ENCODE measurements at places on chromosomes 13 and 19.

- no peak for DNase-seq
Measured at GRCh38 chr13:71090990-71091389, 776.0 kb downstream of the DACH1 start.

GRCh38 chr13:108003626-108004025, 211.7 kb downstream of the LIG4 start:
- DNase-seq: no peak

DNA sequence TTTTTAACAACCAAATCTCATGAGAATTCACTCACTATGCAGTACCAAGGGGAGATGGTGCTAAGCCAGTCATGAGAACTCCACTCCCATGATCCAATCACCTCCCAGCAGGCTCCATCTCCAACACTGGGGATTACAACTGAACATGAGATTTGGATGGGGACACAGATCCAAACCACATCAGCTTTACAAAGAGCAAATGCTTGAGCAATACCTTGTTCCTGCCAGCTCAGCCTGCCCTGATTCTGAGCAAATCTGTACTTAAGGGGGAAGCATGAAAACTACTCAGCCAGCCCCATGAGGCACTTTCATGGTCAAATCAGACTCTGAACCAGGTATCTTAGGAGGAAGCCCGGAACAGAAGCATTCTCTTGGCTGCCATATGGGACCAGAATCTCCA, 259.9 kb downstream of the TBC1D4 start:
- DNase-seq: no peak

GRCh38 chr19:28898249-28898648, 314.7 kb downstream of the UQCRFS1 start:
- DNase-seq: no peak

DNA sequence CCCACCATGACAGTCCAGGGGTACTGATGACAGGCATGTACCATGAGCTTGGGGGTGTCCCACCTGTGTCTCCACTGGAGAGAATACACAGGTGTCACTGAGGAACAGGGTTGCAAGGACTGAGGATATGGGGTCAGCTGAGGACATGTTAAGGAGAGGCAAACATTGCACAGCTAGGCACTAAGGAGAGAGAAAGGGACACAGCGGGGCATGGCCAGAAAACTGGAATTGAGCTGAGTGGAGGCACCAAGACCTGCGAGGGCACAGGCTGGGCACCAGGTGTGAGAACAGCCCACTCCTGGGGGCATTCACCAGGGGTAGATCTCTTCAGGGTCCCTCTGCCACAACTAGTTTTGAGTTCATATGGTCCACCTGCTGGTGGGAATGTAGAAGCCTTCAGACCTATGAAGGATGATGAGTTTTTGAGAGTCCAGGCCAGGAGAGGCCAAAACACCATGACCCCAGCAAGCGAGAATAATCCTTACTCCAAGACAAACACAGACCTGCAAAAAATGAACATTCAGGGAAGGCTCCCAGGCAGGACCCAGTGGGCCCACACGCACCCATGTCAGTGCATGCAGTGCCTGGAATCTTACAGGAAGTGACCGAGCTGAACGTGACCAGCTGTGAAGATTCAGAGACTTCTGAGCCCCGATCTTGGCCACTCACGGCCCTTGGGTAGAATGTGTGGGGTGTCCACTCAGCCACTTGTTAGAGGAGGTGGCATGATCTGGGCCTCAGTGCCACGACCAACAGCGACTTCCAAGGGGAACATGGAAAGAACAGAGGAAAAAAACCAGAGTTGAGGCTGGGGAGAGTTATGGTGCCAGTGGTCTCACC, 1.4 kb upstream of the ZNF584 start:
- DNase-seq: no peak

GRCh38 chr13:42611086-42611779, 37.3 kb downstream of the TNFSF11 start:
- no peak for DNase-seq

GRCh38 chr19:17248011-17248776, 2.5 kb upstream of the NR2F6 start:
- no peak for DNase-seq

- DNase-seq: no peak
Measured at GRCh38 chr13:27161980-27162379, 9.6 kb downstream of the USP12 start.

- DNase-seq: no peak
Measured at GRCh38 chr19:29499921-29500590, 25.7 kb upstream of the VSTM2B start.

GRCh38 chr19:40244579-40245317, 18.3 kb upstream of the CCNP start:
- no peak for DNase-seq

GRCh38 chr19:58203814-58204475, 21.1 kb downstream of the ZNF274 start:
- no peak for DNase-seq

- DNase-seq: no peak
Measured at GRCh38 chr13:65613004-65613403, 1617.1 kb downstream of the PCDH9 start.

DNA sequence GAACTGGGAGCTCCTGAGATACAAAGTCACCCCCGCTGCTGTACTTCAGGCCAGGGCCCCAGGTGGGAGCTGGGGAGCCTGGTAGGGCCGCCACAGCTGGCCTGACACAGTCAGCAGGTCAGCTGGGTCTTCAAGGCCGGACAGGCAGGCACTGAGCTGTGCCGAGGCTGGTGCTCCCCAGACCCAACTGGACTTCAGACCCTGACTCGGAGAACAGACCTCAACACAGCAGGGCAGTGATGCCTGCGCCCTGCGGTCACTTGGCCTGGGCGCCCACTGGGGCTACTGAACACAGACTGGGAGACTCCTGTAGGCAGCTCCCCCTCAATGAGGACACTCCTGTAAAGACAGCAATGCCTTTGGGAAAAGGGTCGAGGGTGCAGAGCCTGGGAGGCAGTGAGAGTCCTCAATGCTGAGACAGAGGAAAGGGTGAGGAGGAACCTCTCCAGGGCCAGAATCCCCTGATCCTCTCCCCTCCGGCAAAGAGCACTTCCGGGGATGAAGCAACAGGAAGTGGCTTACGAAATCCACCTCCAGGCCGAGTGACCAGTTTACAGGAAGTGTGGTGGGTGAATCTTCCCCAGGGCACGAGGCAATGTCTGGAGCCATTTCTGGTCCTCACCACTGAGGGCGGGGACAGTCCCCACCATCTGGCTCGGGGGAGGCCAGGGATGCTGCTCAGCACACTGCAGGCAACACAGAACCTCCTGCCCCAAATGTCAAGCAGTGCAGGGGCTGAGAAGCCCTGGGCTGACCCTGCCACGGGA, 40.8 kb upstream of the ISYNA1 start:
- peak; percentile 90 for DNase-seq

DNA sequence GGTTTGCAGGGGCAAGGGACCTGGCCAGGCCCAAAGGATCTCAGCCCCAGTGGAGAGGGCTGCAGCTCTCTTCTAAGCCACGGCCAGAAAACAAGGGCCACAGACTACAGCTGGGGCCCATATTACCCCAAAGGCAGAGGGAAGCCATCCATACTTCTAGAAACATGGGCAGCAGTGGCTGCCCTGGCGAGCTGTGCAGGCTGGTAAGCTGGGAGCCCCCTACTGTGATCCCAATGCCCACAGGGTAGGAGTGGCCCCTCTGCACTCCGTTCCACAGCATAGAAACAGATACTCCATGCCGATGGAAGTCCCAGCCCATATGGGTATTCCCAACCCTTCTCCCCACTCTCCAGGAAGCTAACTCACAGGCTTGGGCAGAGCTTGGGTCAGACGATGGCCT, 25.1 kb downstream of the VSTM2B start:
- DNase-seq: no peak

DNA sequence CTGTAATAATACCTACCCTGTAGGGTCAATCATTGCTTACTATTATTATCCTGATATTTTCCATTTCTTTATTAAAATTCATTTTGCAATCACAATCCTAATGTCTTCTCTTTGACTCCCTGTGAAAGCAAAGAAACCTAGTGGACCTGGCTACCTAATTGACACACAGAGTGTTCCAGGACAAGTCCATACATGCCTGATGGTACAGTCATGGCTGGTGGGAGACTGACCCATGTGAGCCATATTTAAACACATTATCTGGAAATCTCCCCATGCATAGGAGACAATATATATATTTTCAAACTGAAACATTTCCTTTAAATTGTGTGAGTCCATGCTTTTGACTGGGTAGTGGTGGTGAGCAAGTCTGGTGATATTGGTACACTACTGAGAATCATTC, 230.6 kb upstream of the DACH1 start:
- no peak for DNase-seq

GRCh38 chr13:33665626-33666175, 152.2 kb upstream of the RFC3 start:
- DNase-seq: no peak

DNA sequence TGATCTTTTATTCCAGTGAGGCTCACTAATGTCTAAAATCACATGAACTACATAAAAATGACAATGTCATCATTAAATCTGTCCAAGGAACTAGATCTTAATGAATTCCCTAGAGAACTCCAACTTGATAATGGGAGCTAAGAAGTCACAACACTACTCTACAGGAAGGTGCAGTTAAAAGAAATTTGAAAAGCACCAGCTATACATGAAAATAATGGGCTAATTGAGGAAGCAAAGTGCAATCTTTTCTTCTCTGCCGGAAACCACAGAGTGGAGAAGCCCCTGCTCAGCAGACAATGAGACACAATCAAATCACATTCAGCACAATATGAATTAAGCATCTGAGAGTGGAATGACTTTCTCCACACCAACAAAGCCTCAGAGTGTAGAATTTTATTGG, 261.7 kb downstream of the LHFPL6 start:
- no peak for DNase-seq

DNA sequence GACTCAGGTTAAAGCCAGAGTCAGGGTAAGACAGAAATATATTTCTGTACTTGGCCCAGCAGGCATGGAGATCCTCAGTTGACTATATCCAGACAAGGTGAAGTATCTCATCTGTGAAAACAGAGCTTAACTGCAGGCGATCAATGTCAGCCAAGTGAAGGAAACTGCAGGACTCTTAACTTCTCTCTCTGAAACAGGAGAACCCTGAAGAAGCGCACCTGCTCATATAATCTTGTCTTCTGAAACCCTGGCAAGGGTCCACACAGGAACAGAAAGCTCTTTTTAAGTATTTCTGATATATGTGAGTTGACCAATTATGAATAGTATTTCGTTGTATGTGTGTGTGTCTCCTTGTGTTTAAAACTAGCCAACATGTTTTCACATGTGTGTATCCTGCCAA, 504.8 kb upstream of the SLITRK5 start:
- no peak for DNase-seq

DNA sequence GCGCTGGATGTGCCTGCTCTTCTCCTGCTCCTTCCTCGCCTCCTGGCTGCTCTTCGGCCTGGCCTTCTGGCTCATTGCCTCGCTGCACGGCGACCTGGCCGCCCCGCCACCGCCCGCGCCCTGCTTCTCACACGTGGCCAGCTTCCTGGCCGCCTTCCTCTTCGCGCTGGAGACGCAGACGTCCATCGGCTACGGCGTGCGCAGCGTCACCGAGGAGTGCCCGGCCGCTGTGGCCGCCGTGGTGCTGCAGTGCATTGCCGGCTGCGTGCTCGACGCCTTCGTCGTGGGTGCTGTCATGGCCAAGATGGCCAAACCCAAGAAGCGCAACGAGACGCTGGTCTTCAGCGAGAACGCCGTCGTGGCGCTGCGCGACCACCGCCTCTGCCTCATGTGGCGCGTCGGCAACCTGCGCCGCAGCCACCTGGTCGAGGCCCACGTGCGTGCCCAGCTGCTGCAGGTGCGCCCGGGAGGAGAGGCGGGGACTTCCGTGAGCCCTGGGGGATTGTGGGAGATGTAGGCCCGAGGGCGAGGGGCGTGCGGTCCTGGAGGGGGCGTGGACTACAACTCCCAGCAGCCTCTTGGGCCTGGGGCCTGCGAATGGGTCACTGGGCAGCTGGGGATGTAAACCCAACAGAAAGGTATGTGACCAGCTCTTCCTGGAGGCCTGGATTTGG, 6.7 kb downstream of the KCNJ14 start:
- no peak for DNase-seq

GRCh38 chr19:41303954-41304353, 6.0 kb upstream of the CCDC97 start:
- no peak for DNase-seq

- no peak for DNase-seq
Measured at GRCh38 chr13:32265726-32266125, 49.4 kb downstream of the ZAR1L start.

DNA sequence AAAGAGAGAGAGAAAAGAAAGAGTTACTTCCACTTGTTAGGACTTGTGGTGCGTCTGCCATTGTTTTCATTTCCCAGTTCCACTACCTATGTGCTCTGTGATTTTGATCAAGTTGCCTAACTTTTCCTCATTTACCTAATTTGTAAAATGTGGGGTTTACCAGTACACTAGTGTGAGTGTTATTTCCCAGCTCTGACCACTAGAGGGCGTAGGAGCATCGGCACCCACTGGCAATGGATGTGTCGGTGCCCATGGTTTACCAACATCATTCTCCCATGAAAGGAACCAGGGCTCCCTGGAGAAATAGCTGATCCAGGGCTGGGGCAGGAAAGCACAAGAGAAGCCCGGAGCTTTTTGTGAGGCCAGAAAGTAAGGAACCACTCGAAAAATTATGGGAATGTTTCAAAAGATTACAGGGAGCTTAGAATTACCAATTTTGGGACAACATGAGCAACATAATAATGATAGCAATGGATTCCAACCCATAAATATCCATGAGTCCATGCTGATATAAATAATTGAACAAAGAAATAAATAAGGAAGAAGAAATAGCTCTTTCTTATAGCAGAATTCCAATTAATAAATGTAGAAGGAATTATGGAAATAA, 15.1 kb upstream of the CEACAM4 start:
- DNase-seq: peak; percentile 79

DNA sequence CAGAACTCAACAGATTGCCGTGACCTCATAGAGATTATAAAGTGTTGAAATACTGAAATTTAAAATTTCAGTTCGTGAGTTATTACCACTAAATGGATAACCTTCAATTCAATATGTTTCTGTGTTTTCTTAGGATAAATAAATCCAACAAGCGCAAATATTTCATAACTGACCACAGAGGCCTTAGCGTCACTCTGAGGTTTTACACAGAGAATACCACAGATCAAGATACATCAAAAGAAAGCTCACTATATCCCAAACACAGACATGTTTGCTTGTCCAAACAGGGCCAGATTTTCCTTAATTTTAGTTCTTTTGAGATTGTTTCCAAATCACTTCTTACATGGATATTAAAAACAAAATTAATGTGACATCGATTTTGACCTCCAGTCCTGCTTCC, 235.8 kb downstream of the EFNB2 start:
- no peak for DNase-seq

- peak; percentile 75 for DNase-seq
Measured at GRCh38 chr19:18589380-18590272, 1.0 kb downstream of the REX1BD start.

DNA sequence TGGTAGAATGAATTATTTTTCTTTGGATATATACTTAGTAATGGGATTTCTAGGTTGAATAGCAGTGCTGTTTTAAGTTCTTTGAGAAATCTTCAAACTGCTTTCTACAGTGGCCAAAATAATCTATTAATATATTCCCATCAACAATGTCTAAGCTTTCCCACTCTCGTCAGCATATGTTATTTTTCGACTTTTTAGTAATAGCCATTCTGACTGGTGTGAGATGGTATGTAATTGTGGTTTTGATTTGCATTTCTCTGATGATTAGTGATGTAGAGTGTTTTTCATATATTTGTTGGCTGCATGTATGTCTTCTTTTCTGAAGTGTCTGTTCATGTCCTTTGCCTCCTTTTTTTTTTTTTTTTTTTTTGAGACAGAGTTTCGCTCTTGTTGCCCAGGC, 90.2 kb upstream of the CSNK1A1L start:
- DNase-seq: no peak

- no peak for DNase-seq
Measured at GRCh38 chr13:46830405-46831005, 33.5 kb upstream of the ESD start.

GRCh38 chr19:47633517-47633916, 24.6 kb downstream of the BICRA start:
- no peak for DNase-seq

Data from GM10248 (cell line).